ENCODE measurements at places on chromosomes 1 and 21. TPM values are rescaled to one million over a fixed set of nuclear protein-coding genes. Genes with fewer than 3 reads are reported as not detected.
A peak's percentile ranks its signal among the peaks of the same experiment; 100 is the strongest.

GRCh38 chr1:45643321-45643720, 19.5 kb upstream of the CCDC17 start:
- no peak for DNase-seq

GRCh38 chr1:208885060-208885459, 640.9 kb upstream of the PLXNA2 start:
- DNase-seq: peak; percentile 2

GRCh38 chr1:85030536-85030935, 17.8 kb downstream of the MCOLN3 start:
- DNase-seq: no peak

- DNase-seq: no peak
Measured at GRCh38 chr1:81032973-81033425, 767.7 kb upstream of the ADGRL2 start.

The FNDC10 gene
- 1.7 TPM for polyA plus RNA-seq

DNA sequence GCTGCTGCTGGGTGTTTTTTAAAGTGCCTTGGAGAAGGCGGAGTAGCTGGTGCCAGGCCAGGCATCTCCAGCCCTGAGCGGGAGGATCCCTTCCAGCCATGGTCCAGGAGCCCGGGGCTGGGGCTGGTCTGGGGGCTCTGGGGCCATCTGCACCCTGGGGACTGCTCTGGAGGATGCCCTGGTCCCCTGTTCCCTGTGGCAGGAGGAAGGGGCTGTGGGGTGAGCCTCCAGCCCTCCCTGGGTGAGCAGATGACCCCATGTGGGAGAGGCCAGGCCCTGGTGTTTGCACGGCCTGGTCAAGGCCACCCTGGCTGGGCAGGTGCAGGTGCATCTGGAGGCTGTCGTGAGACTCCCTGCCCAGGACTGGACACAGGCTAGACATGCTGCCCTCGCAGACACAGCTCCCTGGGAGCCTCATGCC, 56.7 kb downstream of the SLX9 start:
- DNase-seq: no peak

- DNase-seq: no peak
Measured at GRCh38 chr1:192756314-192756713, 52.5 kb upstream of the RGS2 start.

- DNase-seq: no peak
Measured at GRCh38 chr21:36926989-36927718, 39.3 kb downstream of the HLCS start.

GRCh38 chr1:215005656-215006345, 76.7 kb upstream of the KCNK2 start:
- no peak for DNase-seq

DNA sequence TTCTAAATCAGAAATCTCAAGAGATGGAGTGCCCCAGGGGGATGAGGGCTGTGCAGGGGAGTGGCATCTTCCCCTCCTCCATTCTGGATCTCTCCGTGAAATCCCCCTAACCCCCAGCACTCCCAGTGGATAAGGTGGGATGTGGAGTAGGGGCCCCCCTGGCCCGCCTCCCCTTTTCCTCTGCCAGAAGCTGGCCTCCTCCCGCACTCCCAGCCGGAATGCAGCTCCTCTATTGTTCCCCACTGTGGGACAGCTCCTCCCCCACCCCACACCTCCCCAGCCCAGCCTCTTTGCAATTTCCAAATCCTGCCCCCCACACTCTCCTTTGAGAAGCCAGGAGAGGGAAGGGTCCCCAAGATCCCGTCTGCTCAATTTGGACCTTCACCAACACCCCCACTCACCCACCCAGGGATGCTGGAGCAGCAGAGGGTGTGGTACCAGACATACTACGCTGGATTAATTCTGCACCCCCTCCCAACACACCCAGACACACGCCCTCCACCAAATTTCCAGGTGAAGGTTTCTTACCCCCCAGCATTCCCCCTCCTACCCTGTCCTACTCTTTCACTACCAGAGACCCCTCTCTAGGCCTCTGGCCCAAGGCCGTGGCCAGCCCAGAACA, 1.9 kb downstream of the MEX3A start:
- DNase-seq: peak; percentile 43

- DNase-seq: no peak
Measured at GRCh38 chr1:172324761-172325160, 95.7 kb upstream of the C1orf105 start.

The OR2AK2 gene
- not detected for polyA plus RNA-seq

The KRTAP13-2 gene
- not detected for polyA plus RNA-seq

DNA sequence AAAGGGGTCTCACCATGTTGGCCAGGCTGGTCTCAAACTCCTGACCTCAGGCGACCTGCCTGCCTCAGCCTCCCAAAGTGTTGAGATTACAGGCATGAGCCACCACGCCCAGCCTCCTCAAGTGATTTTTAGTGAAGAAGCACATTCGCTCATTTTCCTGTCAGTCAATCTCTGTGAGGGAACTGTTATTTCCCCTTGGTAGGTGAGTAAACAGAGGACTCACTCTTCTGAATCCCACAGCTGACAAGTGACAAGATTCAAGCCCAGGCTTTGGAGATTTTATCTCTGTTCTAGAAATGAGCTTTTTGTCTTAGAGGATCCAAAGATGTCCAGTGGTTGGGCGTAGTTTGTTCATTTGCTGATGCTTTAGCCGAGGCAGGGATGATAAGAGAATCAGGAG, 43.9 kb upstream of the TACSTD2 start:
- no peak for DNase-seq

The OPRD1 gene
- 0.22 TPM for polyA plus RNA-seq

DNA sequence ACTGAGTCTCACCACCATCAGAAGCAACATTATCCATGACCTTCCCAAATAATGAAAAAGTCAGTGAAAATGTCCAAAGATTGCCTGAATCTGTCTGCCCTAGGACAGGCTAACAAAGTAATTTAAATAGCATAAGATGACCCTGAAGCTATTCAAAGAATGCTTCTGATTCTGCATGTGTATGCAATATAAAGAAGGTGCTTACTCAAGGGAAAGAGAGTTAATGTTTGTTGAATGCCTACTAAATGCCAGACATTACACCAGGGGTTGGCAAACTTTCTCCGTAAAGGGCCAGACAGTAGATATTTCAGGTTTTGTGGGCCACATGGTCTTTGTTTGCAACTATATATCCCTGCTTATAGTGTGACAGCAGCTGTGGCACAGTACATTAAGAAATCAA, 221.9 kb upstream of the DMRTA2 start:
- no peak for DNase-seq

The CYP4A11 gene
- 0.08 TPM for polyA plus RNA-seq

DNA sequence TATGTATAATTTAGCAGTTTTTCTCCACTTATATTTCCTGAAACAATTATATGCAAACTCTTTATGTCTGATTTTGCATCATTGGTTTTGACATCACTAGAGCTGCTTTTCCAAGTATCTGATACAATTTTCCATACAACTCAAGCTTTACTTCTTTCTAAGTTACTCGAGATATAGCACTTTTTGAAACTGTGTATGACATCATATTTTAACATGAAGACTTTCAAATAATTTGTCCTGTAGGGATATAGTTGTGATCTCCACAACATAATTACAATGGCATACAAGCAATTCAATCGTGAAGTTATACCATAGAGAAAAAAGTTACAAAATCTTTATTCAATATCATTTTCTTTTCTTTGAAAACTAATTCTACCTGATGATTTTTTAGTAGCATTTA, 173.0 kb downstream of the LEPR start:
- DNase-seq: no peak

- no peak for DNase-seq
Measured at GRCh38 chr1:156860628-156861423, at the start of gene NTRK1. TSS of gene NTRK1 (plus strand) at chr1:156860865. CDS start at chr1:156860935, 70 bp downstream.

- DNase-seq: no peak
Measured at GRCh38 chr1:230633469-230633868, 8.8 kb upstream of the COG2 start.

DNA sequence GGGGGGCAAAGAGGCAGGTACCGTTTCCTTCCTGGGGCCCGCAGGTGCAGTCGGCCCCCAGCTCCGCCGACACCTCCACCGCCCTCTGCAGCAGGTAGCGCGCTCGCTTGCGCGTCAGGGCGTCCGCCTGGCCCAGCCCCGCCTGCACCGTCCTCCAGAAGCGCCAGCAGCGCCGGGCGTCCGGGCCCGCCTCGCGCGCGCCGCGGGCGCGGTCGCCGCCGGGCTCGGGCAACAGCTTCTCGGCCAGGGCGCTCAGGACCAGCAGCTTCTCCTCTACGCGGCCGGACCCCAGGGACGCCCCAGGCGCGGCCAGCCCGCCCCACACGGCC, 863 bp downstream of the TARBP1 start:
- no peak for DNase-seq

GRCh38 chr1:8307628-8308027, 10.3 kb upstream of the SLC45A1 start:
- no peak for DNase-seq

- DNase-seq: no peak
Measured at GRCh38 chr1:184994301-184994700, 20.0 kb upstream of the NIBAN1 start.

- DNase-seq: no peak
Measured at GRCh38 chr21:29920938-29921337, 18.9 kb downstream of the GRIK1 start.

The CHIA gene
- polyA plus RNA-seq: 4.7 TPM

The DDAH1 gene
- polyA plus RNA-seq: 98.7 TPM

GRCh38 chr1:51648180-51649109, 31.6 kb downstream of the OSBPL9 start:
- peak; percentile 71 for DNase-seq

DNA sequence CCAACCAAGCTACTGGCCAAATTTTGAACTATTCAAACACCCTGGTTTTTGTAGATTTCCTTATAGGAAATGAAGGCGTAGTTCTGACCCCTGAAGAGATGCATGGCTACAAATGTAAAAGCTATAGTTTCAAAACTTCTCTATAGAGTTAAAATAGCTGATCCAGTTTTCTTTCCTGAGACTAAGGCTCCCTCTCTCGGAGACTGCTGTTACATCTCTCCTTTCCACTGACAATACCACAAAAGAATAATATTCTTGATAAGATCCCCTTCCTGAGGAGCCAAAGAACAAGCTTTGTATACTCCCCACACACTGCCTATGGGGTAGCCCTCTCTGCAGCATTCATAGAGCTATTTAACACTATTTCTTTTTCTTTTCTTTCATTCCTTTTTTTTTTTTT, 6.7 kb upstream of the CFAP126 start:
- no peak for DNase-seq

GRCh38 chr1:212984522-212985291, 31.0 kb downstream of the ANGEL2 start:
- no peak for DNase-seq

DNA sequence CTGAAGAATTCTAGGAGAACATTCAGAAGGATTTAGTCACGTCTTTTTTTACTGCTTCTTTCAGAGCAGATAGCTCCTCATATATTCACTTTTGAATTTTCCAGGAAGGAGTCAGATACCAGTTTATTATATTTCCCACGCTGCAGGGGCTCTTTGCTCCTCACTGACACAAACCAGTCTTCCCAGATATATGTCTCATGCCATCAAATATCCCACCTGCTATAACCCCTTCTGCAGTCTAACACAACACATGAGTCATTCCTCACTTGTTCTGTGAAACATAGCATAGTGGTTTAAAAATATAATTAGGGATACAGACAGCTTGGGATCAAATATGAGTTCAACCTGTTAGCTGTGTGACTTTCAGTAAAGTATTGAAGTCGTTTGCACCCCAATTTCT, 251.7 kb upstream of the DPYD start:
- no peak for DNase-seq

GRCh38 chr1:179930867-179931266, 23.7 kb upstream of the CEP350 start:
- no peak for DNase-seq

DNA sequence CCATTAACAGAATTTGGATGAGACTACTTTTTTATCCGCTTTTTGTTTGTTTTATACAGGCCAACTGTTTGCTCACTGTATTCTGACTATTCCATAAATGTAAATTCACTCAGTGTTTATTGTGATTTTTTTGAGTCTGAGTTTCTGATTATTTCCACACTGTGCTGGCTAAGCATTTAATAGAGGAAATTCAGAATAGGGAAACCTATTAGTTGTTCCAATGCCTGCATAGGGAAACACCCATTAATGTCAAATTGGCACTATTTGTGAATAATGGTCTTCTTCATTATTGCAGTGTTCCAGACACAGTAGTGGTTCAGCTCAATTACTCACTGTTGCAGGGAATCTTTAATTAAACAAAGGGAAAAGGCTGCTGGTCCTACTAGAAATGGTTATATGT, 174.7 kb upstream of the SGIP1 start:
- DNase-seq: no peak

DNA sequence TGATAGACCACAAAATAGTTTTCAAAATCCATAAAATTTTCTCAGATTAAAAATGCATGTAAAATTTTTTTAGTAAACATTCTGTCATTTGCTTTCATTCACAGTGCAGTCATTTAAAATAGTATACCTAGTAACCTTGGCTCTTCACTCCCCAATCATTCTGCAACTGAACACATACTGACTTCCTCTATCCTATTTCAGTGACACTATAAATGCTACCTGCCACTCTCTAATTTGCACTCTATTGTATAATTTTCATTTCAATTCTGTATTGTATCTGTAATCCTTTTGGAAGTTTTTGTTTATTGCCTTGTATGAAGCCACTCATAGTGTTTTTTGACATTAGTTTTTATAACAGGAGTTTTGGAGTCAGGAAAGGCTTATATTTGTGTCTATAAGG, 1029.1 kb upstream of the NCAM2 start:
- no peak for DNase-seq

DNA sequence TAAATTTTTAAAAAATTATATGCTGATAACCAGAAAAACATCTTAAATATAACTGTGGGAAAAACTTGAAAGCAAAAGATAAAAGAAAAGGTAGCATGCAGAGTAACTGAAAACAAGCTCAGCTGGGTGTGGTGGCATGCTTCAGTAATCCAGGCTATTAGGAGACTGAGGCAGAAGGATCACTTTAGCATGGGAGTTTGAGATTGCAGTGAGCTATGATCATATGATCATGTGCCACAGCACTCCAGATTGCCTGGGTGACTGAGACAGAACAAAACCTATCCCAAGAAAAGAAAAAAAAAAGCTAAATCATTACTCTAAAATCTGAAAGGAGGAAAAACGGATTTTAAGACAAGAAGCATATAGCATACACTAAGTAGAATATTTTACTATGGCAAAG, 1624.0 kb downstream of the AMY1C start:
- DNase-seq: no peak

GRCh38 chr1:193462629-193463320, 276.4 kb upstream of the B3GALT2 start:
- DNase-seq: no peak

DNA sequence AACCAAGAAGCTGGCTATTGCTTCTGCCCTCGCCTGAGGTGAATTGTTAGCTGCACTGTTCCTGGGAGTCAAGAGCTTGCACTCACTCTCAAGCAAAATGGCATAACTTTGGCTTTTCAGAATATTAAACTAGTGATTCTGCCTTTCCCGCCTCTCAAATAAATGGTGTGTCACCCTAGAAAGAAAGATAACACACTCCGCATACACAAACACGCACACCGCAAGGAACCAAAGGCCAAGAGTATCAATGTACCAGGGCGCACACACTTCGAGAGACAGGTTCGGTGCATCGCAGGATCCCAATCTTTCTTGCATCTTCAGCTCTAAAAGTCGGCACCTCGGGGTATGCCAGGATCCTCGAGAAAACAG, 470 bp upstream of the RTCA start:
- DNase-seq: no peak

The FBXO2 gene
- 0.81 TPM for polyA plus RNA-seq

The SIPA1L2 gene
- 22.7 TPM for polyA plus RNA-seq

The CLDN19 gene
- polyA plus RNA-seq: 22.5 TPM

All from right lung (tissue), 10 donors.